ENCODE measurements at places on chromosomes 3 and 15. TPM values are rescaled to one million over a fixed set of nuclear protein-coding genes. Genes with fewer than 3 reads are reported as not detected.

Gene NDN
- 97.0 TPM for total RNA-seq

Gene LRRC49
- 145 TPM for total RNA-seq

- no peak for DNase-seq
Observed at GRCh38 chr3:196774191-196774820, 34.6 kb downstream of the PAK2 start.

GRCh38 chr3:111667621-111668239 lies 72.6 kb upstream of the ZBED2 start:
- DNase-seq = no peak

DNA sequence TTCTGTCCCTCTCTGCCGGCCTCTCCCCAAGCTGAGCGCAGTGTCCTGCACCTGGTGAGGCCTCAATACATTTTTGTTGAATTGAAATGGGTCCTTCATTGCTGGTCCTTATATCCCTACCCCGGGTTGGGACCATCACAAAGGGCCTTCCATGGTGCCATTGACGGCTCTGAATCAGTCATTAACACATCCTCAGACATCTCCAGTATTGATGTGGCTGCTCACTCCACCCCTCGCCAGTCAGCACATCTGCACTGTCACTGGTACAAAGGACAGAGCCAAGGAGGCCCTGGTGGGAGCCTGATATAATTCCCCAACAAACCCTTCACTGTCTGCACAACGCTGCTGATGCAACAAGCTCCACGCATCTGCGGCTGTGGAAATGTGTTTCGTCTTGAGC lies 191.6 kb upstream of the TOPAZ1 start:
- peak; percentile 30 for DNase-seq

DNA sequence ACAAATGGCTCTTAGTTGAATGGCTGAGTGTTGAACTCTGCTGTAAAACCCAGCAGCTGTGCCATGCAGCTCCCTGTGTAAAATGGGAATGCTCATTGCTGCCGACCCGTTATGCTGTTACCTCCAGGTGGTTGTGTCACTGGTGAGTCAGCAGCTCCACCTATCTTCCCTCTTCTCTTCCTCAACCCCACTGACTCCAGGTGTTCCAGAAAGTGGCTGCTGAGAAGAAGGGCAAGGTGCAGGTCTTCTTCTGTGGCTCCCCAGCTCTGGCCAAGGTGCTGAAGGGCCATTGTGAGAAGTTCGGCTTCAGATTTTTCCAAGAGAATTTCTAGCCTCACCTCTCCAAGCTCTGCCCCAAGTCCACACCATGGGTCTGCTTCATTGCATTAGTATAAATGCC lies 41.9 kb downstream of the NOX5 start:
- DNase-seq = no peak

DNA sequence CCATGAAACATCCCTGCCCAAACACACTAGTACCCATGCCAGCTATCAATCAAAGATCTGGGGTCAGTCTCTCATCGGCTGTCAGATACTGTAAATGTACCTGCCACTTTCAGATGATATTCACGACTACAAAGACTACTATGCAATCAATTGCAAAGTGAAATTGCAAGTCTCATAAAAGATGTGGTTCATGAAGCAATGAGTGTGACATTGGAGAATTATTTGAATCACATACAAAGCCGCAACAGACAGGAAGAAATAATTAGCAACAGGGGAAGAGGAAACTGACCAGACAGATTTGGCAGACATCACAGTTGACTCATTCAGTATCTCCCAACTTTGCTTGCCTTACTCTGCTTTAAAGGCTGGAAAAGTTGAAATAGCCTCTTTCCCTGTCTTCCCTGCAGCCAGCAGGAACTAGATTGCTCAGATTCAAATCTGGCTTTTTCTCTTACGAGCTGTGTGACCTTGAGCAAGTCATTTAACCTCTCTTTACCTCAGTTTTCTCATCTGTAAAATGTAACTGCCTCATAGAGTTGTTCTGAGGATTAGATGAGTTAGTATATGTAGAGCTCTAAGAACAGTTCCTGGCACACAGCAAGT lies 95.7 kb upstream of the C3orf80 start:
- no peak for DNase-seq

All from frontal cortex (tissue), 4 donors.